ENCODE measurements at places on chromosomes 5 and 9. TPM values are rescaled to one million over a fixed set of nuclear protein-coding genes. Genes with fewer than 3 reads are reported as not detected.

- no peak overlapping the region for H3K27ac ChIP-seq
- no peaks in the 10 kb centered on the region for H3K27me3 ChIP-seq
- no peaks in the 10 kb centered on the region for H3K4me1 ChIP-seq
- H3K36me3 ChIP-seq: no peaks in the 10 kb centered on the region
- H3K4me3 ChIP-seq: no peak overlapping the region
- no peak for DNase-seq
Measured at GRCh38 chr9:37392272-37392671, 30.2 kb upstream of the GRHPR start.

DNA sequence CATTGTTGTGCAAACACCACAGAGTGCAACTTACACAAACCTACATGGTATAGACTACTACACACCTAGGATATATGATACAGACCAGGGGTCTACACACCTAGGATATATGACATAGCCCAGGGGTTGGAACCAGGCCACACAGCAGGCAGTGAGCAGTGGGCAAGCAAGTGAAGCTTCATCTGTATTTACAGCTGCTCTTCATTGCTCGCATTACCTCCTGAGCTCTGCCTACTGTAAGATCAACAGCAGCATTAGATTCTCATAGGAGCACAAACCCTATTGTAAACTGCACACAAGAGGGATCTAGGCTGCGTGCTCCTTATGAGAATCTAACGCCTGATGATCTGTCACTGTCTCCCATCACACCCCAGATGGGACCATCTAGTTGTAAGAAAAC lies 56.6 kb downstream of the AP3B1 start:
- no peak overlapping the region for H3K27ac ChIP-seq
- no peak overlapping the region for H3K4me3 ChIP-seq
- H3K4me1 ChIP-seq: no peaks in the 10 kb centered on the region
- no peaks in the 10 kb centered on the region for H3K27me3 ChIP-seq
- H3K36me3 ChIP-seq: no peaks in the 10 kb centered on the region

GRCh38 chr9:35229066-35229778 lies 67.4 kb downstream of the UNC13B start:
- peaks cover 8% of the 10 kb centered on the region for H3K4me1 ChIP-seq
- no peak for DNase-seq
- H3K27me3 ChIP-seq: no peaks in the 10 kb centered on the region
- no peak overlapping the region for H3K27ac ChIP-seq
- H3K4me3 ChIP-seq: no peak overlapping the region

- peak; percentile 53 for DNase-seq
- no peak overlapping the region for H3K27ac ChIP-seq
- peaks cover 3% of the 10 kb centered on the region for H3K27me3 ChIP-seq
Measured at GRCh38 chr5:1666812-1667588, 132.6 kb downstream of the MRPL36 start.

DNA sequence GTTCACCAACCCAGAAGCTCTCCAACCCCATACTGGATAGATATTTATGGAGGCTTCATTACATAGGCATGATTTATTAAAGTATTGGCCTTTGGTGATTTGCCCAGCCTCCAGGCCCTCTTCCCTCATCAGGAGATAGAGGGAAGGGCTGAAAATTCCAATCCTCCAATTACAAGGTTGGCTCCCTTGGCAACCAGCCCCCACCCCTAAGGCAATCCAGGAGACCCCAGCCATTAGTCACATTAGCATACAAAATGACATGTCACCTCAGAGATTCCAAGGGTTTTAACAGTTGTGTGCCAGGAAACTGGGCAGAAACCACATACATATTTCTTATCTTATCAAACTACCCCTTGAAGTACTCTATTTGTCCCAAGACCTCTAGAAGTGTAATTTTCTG lies 210.0 kb downstream of the HINT1 start:
- H3K27ac ChIP-seq: no peak overlapping the region
- no peak for DNase-seq
- H3K27me3 ChIP-seq: no peaks in the 10 kb centered on the region
- no peaks in the 10 kb centered on the region for H3K36me3 ChIP-seq
- H3K4me1 ChIP-seq: no peaks in the 10 kb centered on the region

DNA sequence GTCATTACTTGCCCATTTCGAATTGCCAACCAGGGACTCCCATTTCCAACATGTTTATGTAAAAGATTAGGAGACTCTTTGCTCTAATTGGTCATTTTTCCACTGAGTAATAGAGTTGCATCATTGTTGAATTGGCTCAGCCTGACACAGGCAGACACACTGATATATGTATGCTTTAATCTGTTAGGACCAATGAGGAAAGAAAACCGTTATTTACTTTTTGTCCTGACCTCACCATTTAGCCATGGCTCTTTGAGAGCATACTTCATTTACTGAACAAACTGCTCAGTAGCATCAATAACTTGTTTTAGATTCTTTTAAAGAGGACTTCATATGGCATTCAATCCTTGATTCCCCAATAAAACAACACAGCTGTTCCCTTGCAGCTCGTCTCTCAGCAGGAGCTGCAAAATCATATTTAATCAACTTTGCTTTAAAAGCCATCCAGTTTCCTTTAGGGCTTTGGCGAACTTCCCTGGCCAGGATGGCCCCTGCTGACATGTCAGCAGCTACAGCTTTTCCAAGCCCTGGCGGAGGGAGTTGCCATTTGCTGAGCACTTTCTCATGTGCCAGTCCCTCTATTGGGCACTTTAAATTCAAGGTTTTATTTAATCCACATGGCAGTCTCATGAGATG lies 251.5 kb upstream of the TNC start:
- no peak overlapping the region for H3K27ac ChIP-seq
- no peak overlapping the region for H3K4me3 ChIP-seq
- no peak for DNase-seq
- no peaks in the 10 kb centered on the region for H3K4me1 ChIP-seq
- H3K36me3 ChIP-seq: no peaks in the 10 kb centered on the region

- H3K27ac ChIP-seq: no peak overlapping the region
- no peaks in the 10 kb centered on the region for H3K4me1 ChIP-seq
- no peaks in the 10 kb centered on the region for H3K27me3 ChIP-seq
- H3K4me3 ChIP-seq: no peak overlapping the region
Measured at GRCh38 chr5:77718934-77719610, 57.1 kb downstream of the TBCA start.

- H3K27ac ChIP-seq: no peak overlapping the region
- no peak for DNase-seq
- H3K36me3 ChIP-seq: no peaks in the 10 kb centered on the region
Measured at GRCh38 chr9:123960366-123960765, 30.4 kb upstream of the DENND1A start.

DNA sequence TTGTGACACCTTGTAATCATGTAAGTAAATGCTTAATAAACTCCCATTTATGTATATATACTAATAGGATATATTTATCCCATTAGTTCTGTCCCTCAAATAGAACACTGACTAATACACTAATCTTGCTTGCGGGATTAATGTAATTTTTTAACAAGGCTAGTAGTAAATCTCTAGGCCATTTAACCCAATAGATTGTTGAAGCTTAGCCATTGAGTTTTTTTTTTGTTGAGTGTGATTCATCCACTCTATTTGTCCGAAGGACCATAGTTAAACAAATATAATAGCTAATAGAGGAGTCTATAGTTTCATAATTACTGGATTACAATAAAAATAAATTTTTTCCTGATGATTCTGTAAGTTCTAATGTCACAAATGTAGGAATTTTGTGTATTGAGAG lies 474.4 kb downstream of the CDH9 start:
- no peak for DNase-seq

- DNase-seq: peak; percentile 59
- no peaks in the 10 kb centered on the region for H3K27me3 ChIP-seq
- H3K4me1 ChIP-seq: peaks cover 16% of the 10 kb centered on the region
- no peak overlapping the region for H3K27ac ChIP-seq
- no peak overlapping the region for H3K4me3 ChIP-seq
Measured at GRCh38 chr9:121640076-121640475, 11.4 kb upstream of the DAB2IP start.

DNA sequence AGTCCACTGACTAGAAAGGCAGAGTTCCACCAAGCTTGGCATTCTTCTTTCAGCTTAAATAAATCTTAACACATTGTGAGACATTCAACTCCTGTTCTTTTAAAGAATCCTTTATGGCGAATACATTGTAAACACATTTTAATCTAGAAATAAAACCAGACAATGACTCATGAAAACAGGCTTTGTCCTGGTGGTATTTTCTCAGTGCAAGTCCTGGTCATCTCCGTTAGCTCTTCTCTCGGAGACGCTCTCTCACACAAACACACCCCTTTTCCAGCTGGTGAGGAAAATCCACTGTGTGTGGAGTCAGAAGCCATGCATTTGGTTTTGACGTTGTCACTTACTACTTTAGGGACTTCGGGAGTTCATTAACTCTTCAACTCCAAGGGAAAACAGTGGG lies 140.4 kb downstream of the AUH start:
- H3K27ac ChIP-seq: no peak overlapping the region
- no peaks in the 10 kb centered on the region for H3K27me3 ChIP-seq
- H3K36me3 ChIP-seq: peaks cover 5% of the 10 kb centered on the region
- no peak for DNase-seq

- H3K36me3 ChIP-seq: no peaks in the 10 kb centered on the region
- no peak overlapping the region for H3K4me3 ChIP-seq
- DNase-seq: no peak
- H3K4me1 ChIP-seq: no peaks in the 10 kb centered on the region
- H3K27me3 ChIP-seq: no peaks in the 10 kb centered on the region
Measured at GRCh38 chr5:5671823-5672222, 249.3 kb downstream of the ICE1 start.

- no peak overlapping the region for H3K4me3 ChIP-seq
- no peak for DNase-seq
- H3K27me3 ChIP-seq: no peaks in the 10 kb centered on the region
- H3K4me1 ChIP-seq: no peaks in the 10 kb centered on the region
- no peak overlapping the region for H3K27ac ChIP-seq
- no peaks in the 10 kb centered on the region for H3K36me3 ChIP-seq
Measured at GRCh38 chr5:109655841-109656240, 33.9 kb upstream of the MAN2A1 start.

DNA sequence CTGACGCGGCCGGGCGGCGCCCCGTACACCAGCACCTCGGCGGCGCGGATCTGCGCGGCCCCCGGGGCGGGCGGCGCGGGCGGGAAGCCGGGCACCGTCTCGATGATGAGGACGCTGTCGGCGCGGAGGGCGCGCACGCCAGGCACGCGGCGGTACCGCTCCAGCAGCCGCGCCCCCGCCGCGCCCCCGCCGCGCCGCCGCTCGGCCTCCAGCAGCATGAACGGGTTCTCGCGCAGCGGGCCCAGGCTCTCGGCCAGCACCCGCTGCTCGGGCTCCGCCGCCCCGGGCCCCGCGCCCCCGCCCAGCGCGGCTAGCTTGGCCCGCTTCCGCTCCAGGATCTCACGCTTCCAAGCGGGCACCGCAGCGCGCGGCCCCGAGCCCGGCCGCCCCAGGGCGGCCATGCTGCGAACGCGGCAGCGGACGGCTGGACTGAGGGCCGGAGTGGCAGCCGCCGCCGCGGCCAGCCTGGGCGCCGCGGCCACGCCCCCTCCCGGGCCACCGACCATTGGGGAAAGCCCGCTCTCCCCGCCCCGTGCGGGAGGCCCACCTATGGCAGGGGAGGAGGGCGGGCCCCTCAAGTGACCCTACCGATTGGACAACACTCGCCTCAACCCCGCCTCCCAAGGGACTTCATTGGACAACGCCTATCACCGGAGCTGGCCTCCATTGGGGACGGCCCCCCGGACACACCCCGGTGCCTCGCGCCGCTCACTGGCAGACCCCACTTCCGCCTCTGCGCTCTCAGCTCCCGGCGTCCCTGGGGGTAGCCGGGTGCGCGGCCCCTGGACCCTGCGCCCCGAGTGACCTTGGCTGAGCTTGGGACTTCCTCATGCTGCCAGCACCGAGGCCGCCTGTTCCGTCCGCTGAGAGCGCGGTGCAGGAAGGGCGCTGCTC lies at the start of gene TPRN:
Gene TPRN (minus strand): TSS at position 431 of the 894 bp plus-strand sequence. CDS start 30 bp downstream, at position 401.
- no peaks in the 10 kb centered on the region for H3K36me3 ChIP-seq
- H3K4me1 ChIP-seq: peaks cover 35% of the 10 kb centered on the region
- H3K4me3 ChIP-seq: peak within 1 kb of the TSS; percentile 57

DNA sequence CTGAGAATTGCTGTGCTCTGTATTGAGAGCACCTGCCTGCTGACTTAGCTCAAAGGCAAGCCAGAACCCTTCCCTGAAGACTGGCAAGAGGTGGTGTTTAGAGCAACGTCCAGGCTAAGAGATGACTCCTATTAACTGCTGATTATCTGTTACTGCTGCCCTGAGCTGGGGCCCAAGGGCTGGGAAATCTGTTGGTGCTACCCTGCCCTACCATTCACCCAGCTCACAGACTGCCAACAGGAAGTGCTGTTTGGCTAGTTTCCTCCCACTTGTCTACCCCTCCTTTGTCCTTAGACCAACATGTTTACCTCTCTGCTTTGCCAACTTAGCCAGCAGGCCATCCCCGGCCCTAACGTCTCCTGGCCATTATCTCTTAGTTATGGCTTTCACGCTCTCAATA lies 6.9 kb downstream of the RAB24 start:
- peaks cover 38% of the 10 kb centered on the region for H3K36me3 ChIP-seq
- H3K27me3 ChIP-seq: no peaks in the 10 kb centered on the region
- H3K4me3 ChIP-seq: no peak overlapping the region
- no peak for DNase-seq
- H3K27ac ChIP-seq: no peak overlapping the region
- peaks cover 20% of the 10 kb centered on the region for H3K4me1 ChIP-seq

DNA sequence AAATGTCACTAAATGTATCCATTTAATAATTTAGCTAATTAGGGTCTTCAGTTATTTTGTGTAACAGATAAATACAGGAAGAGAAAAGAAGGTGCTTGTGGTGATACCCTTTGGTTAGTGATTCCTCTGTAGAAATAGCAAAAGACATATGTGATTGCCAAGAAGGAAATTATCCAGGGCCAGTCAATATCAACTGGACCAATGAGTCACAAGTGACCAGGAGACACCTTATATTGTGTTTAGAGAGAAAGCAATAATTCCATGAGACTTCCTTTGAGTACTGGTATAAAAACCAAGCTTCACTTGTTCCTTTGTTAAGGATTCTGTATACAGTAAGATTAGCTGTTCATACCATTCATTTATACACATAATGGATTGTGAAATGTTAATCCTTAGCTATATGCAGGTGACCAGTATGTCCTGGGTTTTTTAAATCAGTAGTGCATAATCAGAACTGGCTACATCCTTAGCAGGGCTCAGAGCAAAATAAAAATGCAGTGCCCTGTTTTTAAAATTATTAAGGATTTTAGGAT lies 11.7 kb upstream of the F2R start:
- no peak overlapping the region for H3K4me3 ChIP-seq
- no peak for DNase-seq
- no peaks in the 10 kb centered on the region for H3K4me1 ChIP-seq
- no peak overlapping the region for H3K27ac ChIP-seq
- no peaks in the 10 kb centered on the region for H3K27me3 ChIP-seq

- H3K36me3 ChIP-seq: no peaks in the 10 kb centered on the region
- H3K4me1 ChIP-seq: peaks cover 10% of the 10 kb centered on the region
- no peak overlapping the region for H3K4me3 ChIP-seq
- no peak overlapping the region for H3K27ac ChIP-seq
Measured at GRCh38 chr5:10214041-10214440, 35.6 kb downstream of the ATPSCKMT start.

GRCh38 chr5:107524111-107524510 lies 146.6 kb downstream of the EFNA5 start:
- no peak for DNase-seq
- no peaks in the 10 kb centered on the region for H3K4me1 ChIP-seq
- H3K27me3 ChIP-seq: no peaks in the 10 kb centered on the region
- H3K27ac ChIP-seq: no peak overlapping the region
- no peak overlapping the region for H3K4me3 ChIP-seq

ZNF483 gene
- 82.4 TPM for total RNA-seq

RNF180 gene
- 99.0 TPM for total RNA-seq

SPAG8 gene
- total RNA-seq: 4.7 TPM

SHISAL2B gene
- total RNA-seq: not detected

PDZD2 gene
- total RNA-seq: 3.4 TPM

PRPF4 gene
- 25.7 TPM for total RNA-seq

FBP2 gene
- total RNA-seq: not detected

SPAAR gene
- total RNA-seq: 2.6 TPM

ATP10B gene
- 0.15 TPM for total RNA-seq

PAM gene
- 250 TPM for total RNA-seq

SPINK6 gene
- total RNA-seq: not detected

MCCC2 gene
- 101 TPM for total RNA-seq

BTNL3 gene
- not detected for total RNA-seq

All from thyroid gland (tissue), 4 donors.